ENCODE measurements at places on chromosomes 1 and 21. TPM values are rescaled to one million over a fixed set of nuclear protein-coding genes. Genes with fewer than 3 reads are reported as not detected.

Gene KCNA3
- total RNA-seq: not detected

Gene KLHL12
- 28.9 TPM for total RNA-seq

Gene HOOK1
- total RNA-seq: not detected

Gene SPOCD1
- 40.3 TPM for total RNA-seq

Gene TMEM222
- 39.3 TPM for total RNA-seq

Gene PRKAA2
- 0.13 TPM for total RNA-seq

- DNase-seq: no peak
These were observed 377.4 kb downstream of the RRAGC start for GRCh38 chr1:38481871-38482826.

GRCh38 chr21:44924606-44925377 lies 4.1 kb upstream of the ITGB2 start:
- no peak for DNase-seq

GRCh38 chr1:174265282-174265681 lies 106.0 kb downstream of the RABGAP1L start:
- no peak for DNase-seq

DNA sequence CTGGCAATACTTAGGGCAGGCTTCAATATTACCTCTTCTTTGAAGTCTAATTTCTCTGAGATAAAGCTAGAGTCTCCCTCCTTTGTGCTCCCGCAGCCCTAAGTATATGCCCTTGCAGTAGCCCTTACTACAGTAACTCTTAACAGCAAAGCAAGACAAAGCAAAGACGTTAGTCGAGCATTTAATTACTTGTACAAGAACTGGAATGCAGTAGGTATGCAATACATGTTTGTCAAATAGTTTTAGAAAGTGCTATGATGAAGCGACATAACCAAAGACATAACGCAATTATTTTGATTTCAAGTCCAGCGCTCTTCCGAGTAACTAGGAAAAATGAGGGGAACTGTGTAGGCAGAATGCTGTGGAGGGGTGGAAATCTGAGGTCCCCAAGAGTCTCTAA lies 1.6 kb downstream of the P3H1 start:
- DNase-seq: no peak

- DNase-seq: no peak
These were observed 17.4 kb downstream of the TIAM1 start for GRCh38 chr21:31326522-31327242.

DNA sequence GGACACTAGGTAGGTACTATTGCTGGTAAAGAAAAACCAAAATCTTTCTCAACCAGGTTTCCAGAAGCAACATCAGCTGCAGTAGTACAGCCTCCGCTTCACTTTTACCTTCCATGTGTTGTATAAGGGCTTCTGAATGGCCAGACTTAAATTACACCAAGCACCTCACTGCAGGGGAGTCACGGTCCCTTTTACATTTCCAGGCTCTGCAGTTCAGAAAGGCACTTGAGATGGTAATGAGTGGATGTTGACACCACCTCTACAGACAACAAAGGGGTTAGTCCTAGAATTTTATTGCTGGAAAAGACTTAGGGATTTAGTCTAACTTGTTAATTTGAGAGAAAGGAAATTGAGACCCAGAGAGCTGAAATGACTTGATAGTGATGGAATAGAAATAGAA lies 12.0 kb upstream of the DUSP12 start:
- no peak for DNase-seq

DNA sequence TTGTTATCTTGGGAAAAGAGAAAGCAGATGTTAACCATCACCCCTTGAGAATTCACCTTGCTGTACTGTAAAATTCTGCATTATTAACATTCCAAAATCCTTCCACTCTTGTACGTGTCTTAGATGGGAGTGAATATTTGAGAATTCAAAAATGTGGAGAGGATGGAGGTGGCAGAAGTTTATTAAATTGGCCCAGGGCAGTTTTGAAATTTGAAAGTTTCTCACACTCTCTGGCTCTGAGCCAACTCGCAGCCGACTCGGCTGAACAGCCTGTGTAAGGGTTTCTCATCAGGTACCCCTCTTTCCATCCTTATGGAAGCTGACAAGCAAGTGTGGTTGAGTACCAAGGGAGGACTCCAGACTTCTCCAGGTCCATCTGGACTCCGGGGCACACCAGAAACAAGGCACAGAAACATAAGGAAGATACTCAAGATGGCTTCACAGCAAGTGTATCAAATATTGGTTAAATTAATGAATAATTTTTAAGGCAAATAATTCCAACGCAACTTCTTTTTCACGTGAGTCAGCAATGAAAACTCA lies 45.1 kb downstream of the RRAGC start:
- no peak for DNase-seq
